ENCODE measurements at places on chromosomes 16 and 17.

- no peak overlapping the region for H3K27ac ChIP-seq
- H3K27me3 ChIP-seq: peaks cover 25% of the 10 kb centered on the region
- no peak for DNase-seq
- no peaks in the 10 kb centered on the region for H3K36me3 ChIP-seq
Observed at GRCh38 chr16:87924041-87924810, 12.1 kb downstream of the CA5A start.

DNA sequence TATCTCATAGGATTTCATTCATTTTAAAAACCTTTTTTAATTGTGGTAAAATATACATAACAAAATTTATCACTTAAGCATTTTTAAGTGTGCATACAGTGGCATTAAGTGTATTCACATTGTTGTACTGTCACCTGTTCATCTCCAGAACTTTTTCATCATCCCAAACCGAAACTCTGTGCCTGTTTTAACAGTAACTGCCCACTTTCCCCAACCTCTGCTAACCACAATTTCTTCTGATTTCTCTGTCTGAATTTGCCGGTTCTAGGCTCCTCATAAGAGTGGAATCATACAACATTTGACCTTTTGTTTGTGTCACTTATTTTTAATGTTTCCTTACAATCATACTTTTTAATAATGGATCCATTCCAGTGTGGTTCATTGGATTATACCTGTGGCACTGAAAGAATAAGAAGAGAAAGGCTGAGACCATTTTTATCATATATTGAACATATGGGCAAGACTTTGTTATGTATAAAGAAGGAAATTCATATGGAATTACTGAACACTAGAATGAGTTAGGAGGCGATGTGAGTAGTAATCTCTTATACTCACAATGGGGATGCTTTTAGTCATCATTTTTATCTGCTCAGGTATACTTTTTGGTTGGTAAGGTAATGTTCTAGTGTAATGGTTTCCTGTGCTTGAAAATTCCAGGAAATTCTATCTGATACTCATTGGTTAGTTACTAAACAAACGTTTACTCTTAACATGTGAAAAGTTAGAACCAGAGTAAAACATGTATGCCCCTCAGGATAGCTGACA lies 10.8 kb downstream of the CYLD start:
- peaks cover 65% of the 10 kb centered on the region for H3K36me3 ChIP-seq
- H3K27me3 ChIP-seq: no peaks in the 10 kb centered on the region
- no peak for DNase-seq
- no peak overlapping the region for H3K27ac ChIP-seq
- no peak overlapping the region for H3K4me3 ChIP-seq
- peaks cover 11% of the 10 kb centered on the region for H3K4me1 ChIP-seq

- H3K36me3 ChIP-seq: no peaks in the 10 kb centered on the region
- no peak overlapping the region for H3K4me3 ChIP-seq
- no peaks in the 10 kb centered on the region for H3K27me3 ChIP-seq
Observed at GRCh38 chr17:13544292-13544691, 57.4 kb downstream of the HS3ST3A1 start.

- peaks cover 79% of the 10 kb centered on the region for H3K36me3 ChIP-seq
- H3K4me3 ChIP-seq: no peak overlapping the region
- H3K27me3 ChIP-seq: no peaks in the 10 kb centered on the region
- DNase-seq: no peak
Observed at GRCh38 chr16:87457061-87457611, 35.7 kb downstream of the ZCCHC14 start.

DNA sequence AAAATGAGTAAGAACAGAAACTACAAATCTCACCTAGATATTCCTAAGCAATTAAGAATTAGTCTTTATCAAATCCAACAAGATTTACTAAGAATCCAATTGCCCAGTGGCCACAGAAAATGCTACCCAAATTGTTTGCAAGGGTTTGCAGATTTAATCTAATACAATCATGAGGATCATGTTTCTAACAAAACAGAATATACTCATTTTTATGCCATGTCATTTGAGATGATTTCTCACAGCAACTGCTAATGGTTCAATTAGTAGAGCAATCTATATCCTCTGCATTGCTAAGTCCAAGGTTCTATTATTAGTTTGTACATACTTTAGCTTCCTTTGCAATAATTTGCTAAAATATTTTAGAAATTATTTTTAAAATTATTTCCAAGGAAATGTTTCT lies 41.2 kb downstream of the HELZ start:
- peaks cover 7% of the 10 kb centered on the region for H3K36me3 ChIP-seq
- no peaks in the 10 kb centered on the region for H3K27me3 ChIP-seq
- H3K4me3 ChIP-seq: no peak overlapping the region

GRCh38 chr16:74320707-74321106 lies 24.1 kb downstream of the PSMD7 start:
- DNase-seq: no peak
- no peaks in the 10 kb centered on the region for H3K27me3 ChIP-seq
- H3K4me1 ChIP-seq: no peaks in the 10 kb centered on the region
- no peak overlapping the region for H3K4me3 ChIP-seq
- H3K27ac ChIP-seq: no peak overlapping the region

- DNase-seq: no peak
- H3K4me3 ChIP-seq: no peak overlapping the region
- H3K36me3 ChIP-seq: peaks cover 7% of the 10 kb centered on the region
- no peaks in the 10 kb centered on the region for H3K27me3 ChIP-seq
- no peak overlapping the region for H3K27ac ChIP-seq
- H3K4me1 ChIP-seq: peaks cover 5% of the 10 kb centered on the region
Observed at GRCh38 chr16:75340741-75341491, 89.5 kb upstream of the BCAR1 start.

GRCh38 chr16:30356401-30357084 lies 1.4 kb upstream of the CD2BP2 start:
- H3K27ac ChIP-seq: peak overlapping the region; percentile 98
- H3K4me3 ChIP-seq: peak overlapping the region; percentile 89
- no peak for DNase-seq
- peaks cover 68% of the 10 kb centered on the region for H3K4me1 ChIP-seq
- peaks cover 25% of the 10 kb centered on the region for H3K36me3 ChIP-seq

DNA sequence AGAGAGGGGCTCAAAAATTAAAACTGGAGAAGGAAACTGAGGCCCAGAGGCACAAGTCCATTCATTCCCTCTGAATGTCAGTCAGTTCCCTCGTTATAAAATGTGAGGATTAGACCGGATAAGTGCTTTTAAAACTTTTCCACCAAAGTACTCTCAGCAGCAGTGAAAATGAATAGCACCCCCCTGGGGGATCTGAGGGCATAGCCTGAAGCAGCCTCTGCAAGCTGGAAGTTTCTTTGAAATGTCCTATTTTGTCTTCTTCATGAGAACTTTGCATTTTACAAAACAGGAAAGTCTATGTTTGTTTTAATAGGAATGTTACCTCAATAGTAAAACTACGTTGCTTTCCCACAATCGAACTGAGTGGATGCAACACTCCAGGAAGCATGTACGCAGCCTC lies 273.0 kb downstream of the CEP112 start:
- no peaks in the 10 kb centered on the region for H3K36me3 ChIP-seq
- DNase-seq: no peak
- H3K27ac ChIP-seq: peak overlapping the region; percentile 16
- no peak overlapping the region for H3K4me3 ChIP-seq
- H3K27me3 ChIP-seq: no peaks in the 10 kb centered on the region

GRCh38 chr16:2769100-2769529 lies 8.0 kb downstream of the ELOB start:
- peak overlapping the region; percentile 82 for H3K27ac ChIP-seq
- H3K4me3 ChIP-seq: peak overlapping the region; percentile 13
- H3K4me1 ChIP-seq: peaks cover 68% of the 10 kb centered on the region
- DNase-seq: no peak
- H3K27me3 ChIP-seq: no peaks in the 10 kb centered on the region

DNA sequence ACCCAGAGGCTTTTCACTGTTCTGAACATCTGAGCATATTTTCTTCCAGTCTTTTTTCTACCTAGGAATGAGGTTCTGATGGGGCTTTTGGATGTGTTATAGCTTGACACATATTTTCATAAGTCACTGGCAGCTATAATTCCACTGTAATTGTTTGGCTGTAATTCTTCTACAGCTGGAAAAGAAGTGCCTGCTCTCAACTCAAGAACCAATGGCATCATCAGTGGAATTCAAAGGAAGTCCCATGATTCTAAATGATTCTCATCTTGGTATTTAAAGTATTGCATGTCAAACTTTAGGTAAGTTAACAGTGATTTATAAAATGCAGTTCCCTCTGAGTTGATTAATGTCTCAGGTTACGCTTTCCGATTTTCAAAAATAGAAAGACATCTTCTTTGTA lies 16.8 kb downstream of the WIPI1 start:
- no peak for DNase-seq
- H3K27me3 ChIP-seq: no peaks in the 10 kb centered on the region
- H3K36me3 ChIP-seq: peaks cover 32% of the 10 kb centered on the region
- H3K4me3 ChIP-seq: no peak overlapping the region
- H3K4me1 ChIP-seq: peaks cover 14% of the 10 kb centered on the region

DNA sequence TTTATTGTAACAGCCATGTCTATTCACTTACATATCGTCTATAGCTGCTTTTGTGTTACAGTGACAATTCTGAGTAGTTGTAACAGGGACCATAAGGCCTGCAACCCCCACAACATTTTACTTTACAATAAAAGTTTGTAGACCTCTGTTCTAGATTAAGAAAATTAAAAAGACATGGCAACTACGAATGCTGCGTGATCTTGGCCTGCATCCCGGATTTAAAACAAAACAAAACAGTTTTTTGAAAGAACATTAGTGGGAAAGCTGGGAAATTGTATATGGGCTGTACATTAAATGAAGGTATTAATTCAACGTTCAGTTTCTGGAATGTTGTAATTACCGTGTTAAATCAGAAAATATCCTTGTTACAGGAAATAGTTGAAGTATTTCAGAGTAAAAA lies 64.1 kb downstream of the RMI2 start:
- H3K27me3 ChIP-seq: no peaks in the 10 kb centered on the region
- DNase-seq: no peak
- no peak overlapping the region for H3K27ac ChIP-seq
- H3K4me1 ChIP-seq: no peaks in the 10 kb centered on the region
- no peaks in the 10 kb centered on the region for H3K36me3 ChIP-seq

- no peaks in the 10 kb centered on the region for H3K36me3 ChIP-seq
- DNase-seq: no peak
Observed at GRCh38 chr16:51733181-51733580, 582.1 kb upstream of the SALL1 start.

- no peak overlapping the region for H3K4me3 ChIP-seq
- no peaks in the 10 kb centered on the region for H3K27me3 ChIP-seq
Observed at GRCh38 chr16:77043076-77043475, 147.9 kb upstream of the MON1B start.

- no peak for DNase-seq
- peaks cover 18% of the 10 kb centered on the region for H3K4me1 ChIP-seq
- H3K4me3 ChIP-seq: no peak overlapping the region
- no peaks in the 10 kb centered on the region for H3K36me3 ChIP-seq
- no peak overlapping the region for H3K27ac ChIP-seq
Observed at GRCh38 chr16:28189245-28189644, 22.5 kb downstream of the XPO6 start.

DNA sequence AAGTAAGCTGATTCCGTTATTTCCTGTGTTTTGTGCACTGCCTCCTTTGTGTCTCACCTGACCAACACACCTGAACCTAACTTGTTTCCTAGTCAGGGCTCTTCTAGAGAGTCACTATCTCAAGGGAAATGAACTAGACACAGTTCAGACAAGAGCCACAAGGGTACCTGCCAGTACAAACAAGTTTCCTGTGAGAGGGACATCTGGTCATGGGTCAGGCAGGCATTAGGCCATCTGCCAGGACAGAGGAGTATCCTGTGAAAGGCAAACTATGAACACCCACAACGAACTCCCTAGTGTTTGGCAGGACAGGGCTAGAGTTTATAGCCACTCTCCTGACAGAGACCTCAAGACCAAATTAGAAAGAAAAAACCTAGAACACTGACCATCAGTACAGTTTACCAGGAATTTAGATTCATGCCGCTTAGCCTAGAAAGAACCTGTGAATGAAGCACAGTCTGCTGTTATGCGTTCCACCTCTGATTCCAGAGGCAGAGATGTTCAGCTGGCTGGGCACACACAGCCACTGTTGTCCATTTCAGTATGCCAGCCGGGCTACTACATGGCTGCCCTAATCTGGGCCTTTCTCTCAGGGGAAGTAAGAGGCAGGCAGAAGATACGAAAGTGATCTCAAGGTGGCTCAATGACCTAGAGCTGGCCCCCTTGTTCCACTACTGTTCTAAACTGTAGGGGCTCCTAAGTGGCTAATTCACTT lies 20.7 kb upstream of the GLG1 start:
- peaks cover 26% of the 10 kb centered on the region for H3K36me3 ChIP-seq
- no peak overlapping the region for H3K27ac ChIP-seq
- no peak for DNase-seq

GRCh38 chr17:8133941-8134340 lies 10.0 kb upstream of the HES7 start:
- DNase-seq: no peak
- peaks cover 16% of the 10 kb centered on the region for H3K4me1 ChIP-seq
- no peaks in the 10 kb centered on the region for H3K27me3 ChIP-seq
- no peak overlapping the region for H3K4me3 ChIP-seq

GRCh38 chr17:16419074-16419928 lies 3.9 kb downstream of the TRPV2 start:
- H3K36me3 ChIP-seq: no peaks in the 10 kb centered on the region
- H3K27ac ChIP-seq: peak overlapping the region; percentile 89
- H3K27me3 ChIP-seq: no peaks in the 10 kb centered on the region
- no peak for DNase-seq
- H3K4me1 ChIP-seq: peaks cover 5% of the 10 kb centered on the region

GRCh38 chr17:77602883-77603640 lies 355.4 kb upstream of the TNRC6C start:
- H3K27ac ChIP-seq: peak overlapping the region; percentile 76
- no peaks in the 10 kb centered on the region for H3K27me3 ChIP-seq
- H3K4me1 ChIP-seq: peaks cover 14% of the 10 kb centered on the region
- H3K4me3 ChIP-seq: no peak overlapping the region
- no peaks in the 10 kb centered on the region for H3K36me3 ChIP-seq

DNA sequence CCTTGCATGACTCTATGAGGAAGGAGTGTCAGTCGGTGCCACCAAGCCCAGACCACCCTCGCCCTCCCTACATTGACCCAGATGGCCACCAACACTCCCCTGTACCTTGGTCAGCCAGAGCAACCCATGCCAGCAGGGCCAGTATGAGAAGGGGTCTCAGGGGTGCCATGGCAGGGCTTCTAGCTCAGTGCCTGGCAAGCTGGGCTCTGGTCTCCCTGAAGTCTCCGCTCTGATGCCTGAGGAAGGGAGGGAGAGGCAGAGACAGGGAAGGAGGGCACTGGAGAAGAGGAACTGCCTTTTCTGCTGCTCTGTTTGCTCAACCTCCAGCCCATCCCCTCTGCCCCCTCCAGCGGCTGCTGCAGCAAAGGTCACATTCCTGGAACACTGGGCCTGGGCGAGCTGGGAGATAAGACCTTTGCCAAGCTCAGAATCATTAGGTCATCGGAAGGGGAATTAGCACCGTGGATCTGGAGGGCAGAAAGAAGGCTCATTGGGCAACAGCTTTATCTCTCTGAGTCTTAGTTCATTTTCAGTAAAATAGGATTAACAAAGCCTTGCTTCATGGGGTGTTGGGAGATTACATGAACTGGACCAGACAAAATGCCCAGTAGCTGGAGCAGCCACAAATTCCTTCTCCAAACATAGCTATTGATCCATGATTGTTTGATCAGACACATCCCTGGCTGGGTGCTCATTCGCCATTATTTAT lies at the start of gene VTN:
TSS of gene VTN (minus strand) at position 273 of the 709 bp plus-strand sequence. CDS start at position 169, 104 bp downstream.
- peak within 1 kb of the TSS; percentile 38 for H3K4me3 ChIP-seq
- DNase-seq: no peak
- H3K36me3 ChIP-seq: no peaks in the 10 kb centered on the region
- no peaks in the 10 kb centered on the region for H3K27me3 ChIP-seq
- H3K27ac ChIP-seq: peak within 1 kb of the TSS; percentile 78

All from esophagus squamous epithelium (tissue), 5 donors.